ENCODE measurements at places on chromosomes 2 and 18.

DNA sequence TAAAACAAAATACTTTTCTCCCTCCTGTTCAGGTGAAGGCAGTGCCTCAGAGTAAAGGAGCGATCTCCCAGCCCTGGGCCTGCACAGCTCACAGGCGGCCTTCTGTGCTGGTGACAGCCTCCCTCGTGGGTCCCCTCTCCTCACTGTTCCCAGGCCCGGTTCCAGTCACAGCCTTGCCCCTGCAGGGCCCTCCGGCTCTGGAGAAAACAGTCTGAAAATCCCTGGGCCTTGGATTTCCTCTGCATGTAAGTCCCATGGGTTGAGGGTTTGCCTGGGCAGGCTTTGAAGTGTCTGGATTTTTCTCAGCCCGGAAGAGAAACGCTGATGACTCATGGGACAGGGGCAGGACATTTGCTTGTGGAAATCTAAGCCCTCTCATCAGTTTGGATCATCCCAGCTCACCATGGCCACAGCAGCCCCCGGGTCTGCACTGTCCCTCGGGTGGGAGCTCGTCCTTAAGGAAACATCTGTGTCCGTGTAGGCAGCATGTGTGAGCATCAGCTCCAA lies 186.1 kb upstream of the RAB12 start:
- no peak for DNase-seq

- no peak for DNase-seq
These were observed 42.6 kb upstream of the HNRNPA3 start for GRCh38 chr2:177169810-177170514.

DNA sequence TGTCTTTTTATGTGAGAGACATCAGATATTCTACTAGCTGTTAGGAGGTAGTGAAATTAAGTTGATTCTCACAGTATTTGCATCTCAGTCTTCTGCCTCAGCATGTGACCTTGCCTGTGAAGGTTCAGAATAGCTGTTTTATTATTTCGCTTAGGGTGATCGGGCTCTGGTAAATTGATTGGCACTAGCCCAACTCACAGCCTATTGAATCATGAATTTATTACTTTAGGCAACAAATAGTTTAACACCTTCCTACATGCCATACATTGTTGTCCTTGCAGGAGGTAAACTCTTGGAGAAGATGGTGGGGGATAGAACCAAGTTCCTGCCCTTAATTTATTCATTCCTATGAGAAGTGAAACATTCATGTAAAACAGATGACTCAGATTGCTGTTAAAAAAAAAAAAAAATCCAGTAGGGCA lies 101.9 kb downstream of the GPD2 start:
- no peak for DNase-seq

GRCh38 chr2:29527947-29528346 lies 393.4 kb downstream of the ALK start:
- DNase-seq = no peak

GRCh38 chr2:40716879-40717278 lies 265.0 kb upstream of the SLC8A1 start:
- no peak for DNase-seq

Measured in H7 (cell line).